ENCODE measurements at places on chromosomes 6 and 20.

DNA sequence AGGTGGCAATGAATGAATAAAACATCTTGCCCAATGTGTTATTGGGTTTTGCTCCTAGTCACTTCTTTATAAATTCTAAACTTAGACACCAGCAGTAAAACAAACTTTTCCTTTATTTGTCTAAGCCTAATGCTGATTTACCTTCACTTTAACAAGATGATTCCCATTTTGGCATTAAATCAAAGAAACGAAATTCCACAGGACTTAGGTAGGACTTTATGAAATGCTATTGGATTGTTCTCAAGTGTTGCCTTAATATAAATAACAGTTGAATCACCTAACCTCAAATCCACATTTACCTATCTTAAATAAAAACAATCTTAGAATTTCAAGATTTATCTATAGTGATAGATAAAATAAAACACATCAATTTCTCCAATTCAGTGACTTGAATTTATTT, 831.8 kb downstream of the EPHA7 start:
- no peak for DNase-seq

DNA sequence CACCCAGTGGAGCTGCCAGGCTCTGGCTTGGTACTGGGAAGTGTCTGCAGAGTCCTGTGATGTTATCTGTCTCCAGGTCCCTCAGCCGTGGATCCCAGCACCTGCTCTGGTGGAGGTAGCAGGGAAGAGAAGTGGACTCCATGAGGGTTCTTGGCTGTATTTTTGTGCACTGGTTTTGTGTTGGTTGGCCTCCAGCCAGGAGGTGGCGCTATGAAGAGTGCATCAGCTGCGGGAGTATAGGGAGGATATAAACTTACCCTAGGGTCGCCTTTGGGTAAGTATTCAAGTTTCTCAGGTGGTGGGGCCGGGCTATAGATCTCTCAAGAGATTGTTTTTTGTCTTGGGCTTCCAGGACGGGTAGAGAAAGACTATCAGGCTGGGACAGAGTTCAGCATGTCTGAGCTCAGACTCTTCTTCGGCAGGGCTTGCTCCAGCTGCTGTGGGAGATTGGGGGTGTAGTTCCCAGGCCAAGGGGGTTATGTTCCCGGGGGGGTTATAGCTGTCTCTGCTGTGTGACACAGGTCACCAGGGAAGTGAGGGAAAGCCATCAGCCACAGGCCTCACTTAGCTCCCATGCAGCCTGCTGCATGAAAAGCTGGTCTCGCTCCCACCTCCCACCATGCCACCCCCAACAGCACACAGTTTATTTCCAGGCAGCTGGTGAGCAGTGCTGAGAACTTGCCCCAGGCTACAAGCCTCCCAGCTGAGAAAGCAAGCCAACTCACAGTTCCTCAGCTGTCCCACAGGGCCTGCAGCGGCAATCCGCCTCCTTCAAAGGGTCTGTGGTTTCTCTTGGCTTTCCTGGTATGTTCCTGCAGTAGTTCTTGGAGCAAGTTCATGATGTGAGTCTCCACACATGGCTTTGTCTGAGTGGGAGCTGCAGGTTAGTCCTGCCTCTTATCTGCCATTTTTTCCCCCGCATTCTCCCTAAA, 115.7 kb downstream of the AIG1 start:
- no peak for DNase-seq

GRCh38 chr6:71481801-71482200, 193.2 kb downstream of the OGFRL1 start:
- DNase-seq = no peak

DNA sequence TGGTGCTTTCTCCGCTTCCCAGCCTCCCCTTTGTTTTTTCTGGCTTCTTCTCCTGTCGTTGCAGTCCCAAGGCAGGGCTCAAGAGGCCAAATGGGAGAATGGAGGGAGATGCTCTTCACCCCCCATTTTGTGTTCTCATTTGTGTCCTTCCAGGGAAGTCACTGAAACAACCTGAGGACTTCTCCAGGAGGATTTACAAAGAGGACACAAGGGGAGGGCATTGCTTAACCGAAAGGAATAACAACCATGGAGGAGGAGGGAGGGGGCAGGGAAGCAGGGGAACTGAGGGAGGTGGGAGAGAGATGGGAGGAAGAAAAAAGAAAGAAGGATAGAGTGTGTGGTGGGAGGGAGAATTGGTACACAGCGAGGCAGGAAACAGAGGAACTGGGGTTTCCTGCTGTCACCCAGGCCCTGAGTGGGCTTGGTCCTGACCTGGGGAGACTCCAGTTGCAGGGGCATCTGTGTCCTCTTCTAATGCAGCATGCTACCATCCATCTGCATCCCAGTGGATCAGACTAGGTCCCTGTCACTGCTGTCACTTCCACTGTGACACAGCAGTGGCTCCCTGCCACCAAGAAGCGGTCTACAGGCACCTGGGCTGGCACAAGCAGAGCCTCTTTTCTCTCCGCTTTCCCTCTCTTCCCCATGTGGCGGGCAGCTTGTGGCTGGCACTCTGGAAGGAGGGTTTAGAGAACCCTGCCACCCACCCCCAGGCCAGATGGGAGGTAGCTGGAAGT, 17.1 kb upstream of the MLN start:
- no peak for DNase-seq

DNA sequence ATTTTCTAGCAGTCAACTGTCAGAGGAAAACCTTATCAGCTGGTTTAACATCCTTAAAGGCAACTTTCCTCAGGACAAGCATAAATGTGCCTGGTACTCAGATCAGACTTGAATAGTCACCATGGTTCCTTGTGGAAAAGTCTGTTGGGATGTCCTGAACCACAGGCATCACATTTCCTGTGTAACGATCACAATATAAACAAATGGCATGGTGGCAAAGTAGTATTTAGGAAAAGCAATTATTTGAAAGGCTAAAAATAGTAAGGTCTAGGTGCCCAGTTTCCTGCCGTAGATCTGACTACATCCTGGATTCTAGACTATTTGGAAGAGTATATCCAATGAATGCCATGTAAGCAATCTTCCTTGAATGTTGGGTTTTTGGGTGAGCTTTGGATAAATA, 271.9 kb upstream of the AGPAT4 start:
- DNase-seq = no peak

GRCh38 chr6:81933608-81934051, 181.1 kb upstream of the TENT5A start:
- no peak for DNase-seq

DNA sequence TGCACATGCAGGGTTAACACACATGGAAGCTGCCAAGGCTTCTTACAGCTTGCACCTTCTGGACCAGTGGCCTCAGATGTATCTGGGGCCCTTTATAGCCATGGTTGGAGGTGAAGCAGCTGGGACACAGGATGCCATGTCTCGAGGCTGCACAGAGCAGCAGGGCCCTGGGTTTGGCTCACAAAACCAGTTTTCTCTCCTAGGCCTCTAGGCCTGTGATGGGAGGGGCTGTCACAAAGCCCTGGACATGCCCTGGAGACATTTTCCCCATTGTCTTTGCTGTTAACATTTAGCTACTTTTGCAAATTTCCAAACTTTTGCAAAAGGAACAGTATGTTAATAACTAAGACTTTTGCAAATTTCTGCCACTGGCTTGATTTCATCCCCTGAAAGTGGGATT, 18.2 kb upstream of the GSTA1 start:
- no peak for DNase-seq

GRCh38 chr6:157548635-157549467, 167.9 kb downstream of the ZDHHC14 start:
- no peak for DNase-seq

GRCh38 chr6:120826253-120826652, 508.0 kb downstream of the TBC1D32 start:
- no peak for DNase-seq

DNA sequence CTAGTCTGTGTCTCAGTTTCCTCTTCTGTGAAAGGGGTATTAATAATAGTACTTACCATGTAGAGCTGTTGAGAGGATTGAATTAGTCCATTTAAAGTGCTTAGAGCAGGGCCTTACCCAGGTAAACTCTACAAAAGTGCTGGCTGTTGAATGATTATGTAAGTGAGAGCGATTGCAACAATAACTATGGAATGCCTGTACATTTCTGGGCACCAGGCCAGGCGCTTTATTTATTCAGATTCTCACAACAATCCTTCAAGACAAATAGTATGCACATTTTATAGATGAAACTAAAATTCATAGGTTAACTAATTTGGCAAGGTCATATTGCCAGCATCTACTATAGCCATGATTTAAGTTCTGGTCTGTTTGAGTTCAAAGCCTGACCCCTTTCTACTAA, 78.3 kb upstream of the MMS22L start:
- DNase-seq = no peak

DNA sequence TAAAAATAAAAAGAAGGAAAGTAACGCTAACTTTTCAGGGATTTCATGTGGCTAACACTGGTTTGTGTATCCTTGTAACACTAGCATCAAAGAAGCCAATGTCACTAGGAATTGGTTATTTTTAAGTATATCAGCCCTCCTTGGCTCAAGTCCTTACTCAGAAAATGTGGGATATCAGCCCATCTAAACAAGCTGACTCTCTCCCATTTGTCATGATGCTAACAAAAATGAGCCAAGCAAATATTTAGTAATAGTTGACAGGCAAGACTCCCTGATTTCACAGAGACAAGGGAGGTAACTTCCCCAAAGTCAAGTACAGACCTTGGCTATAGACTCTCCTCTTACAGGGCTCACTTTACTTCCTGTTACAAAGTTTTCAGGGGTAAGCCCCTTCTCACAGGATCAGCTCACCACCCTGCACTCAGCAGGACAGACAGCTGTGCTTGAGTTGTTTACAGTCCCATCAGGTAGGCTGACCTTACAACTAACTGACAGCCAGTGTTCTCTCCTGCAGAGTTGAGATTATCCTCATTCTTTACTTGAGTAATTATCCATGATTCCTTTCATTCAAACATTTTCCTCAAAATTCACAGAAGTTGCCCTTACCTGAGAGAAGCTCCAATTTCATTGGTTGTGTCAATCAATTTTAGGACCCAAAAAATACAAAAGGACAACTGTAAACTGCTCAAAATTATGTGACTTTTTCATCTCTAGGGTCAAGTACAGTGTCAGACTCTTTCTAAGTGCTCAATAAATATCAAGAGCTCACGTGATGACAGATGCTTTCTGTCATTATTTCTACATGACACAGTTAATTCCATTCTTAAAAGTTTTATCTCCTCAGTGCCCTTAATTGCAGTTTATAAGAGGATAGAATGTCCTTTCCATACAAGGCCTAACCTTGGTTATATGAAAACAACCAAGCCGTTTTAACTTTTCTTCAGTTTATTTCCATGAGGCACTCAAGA, 38.1 kb upstream of the BMP5 start:
- DNase-seq = no peak

DNA sequence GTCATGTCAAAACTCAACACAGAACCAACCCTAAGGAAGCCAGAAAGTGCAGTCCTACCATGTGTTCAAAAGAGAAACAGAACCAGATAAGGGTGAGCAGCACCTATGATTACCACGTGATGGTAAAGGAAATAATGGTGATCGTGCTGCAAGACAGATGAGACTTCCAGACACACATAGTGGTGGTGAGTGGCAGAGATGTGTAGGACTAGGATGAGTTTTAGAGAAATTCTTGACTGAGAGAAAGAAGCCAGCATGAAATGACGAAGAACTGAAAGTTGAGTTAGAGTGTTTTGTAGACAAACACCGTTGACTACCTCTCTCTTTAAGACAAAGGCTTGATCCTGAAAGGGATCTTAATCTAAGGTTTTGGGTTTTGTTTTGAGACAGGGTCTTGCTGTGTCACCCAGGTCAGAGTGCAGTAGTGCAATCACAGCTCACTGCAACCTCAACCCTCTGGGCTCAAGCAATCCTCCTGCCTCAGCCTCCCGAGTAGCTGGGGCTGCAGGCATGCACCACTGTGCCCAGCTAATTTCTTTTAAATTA, 10.6 kb upstream of the BTBD9 start:
- no peak for DNase-seq

DNA sequence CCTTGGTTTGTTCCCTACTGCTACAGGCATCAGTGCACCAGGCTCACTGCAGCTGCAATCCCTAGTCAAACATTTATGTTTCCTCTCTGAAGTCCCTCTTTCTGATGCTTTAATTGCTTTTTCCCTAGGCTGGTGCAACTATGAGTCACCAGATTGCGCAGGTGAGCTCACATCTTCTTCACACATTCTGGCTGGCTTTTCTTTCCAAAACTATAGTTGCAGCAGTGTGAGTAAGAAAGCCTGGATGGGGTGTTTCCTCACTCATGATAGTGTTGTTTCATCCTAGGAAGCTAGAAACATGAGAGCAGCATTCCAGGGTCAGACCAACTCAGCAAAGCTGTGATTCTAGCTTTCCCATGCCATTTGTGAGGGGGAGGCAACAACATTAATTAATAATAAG, 296.4 kb downstream of the PAX1 start:
- DNase-seq = no peak

DNA sequence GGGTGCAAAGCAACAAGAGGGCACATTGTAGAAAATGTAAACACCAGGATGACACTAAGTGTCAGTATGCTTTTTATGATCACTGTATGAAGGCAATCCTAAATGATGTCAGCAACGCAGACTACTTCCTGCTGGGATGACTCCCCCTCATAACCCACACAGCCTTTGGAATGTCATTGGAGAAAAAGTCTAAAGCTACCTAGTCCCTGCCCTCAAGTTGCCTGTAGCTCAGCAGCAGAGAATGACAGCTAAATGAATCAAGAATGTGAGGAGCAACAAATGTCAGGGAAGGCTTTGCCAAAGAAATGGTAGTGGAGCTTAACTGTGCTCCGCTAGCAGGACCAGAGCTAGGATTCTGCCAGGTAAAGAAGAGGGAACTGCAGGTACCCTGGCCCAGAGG, 555.6 kb downstream of the CD83 start:
- no peak for DNase-seq

GRCh38 chr6:169157197-169158148, 96.2 kb downstream of the THBS2 start:
- no peak for DNase-seq

GRCh38 chr6:11374036-11375010, 141.9 kb upstream of the NEDD9 start:
- DNase-seq = no peak

DNA sequence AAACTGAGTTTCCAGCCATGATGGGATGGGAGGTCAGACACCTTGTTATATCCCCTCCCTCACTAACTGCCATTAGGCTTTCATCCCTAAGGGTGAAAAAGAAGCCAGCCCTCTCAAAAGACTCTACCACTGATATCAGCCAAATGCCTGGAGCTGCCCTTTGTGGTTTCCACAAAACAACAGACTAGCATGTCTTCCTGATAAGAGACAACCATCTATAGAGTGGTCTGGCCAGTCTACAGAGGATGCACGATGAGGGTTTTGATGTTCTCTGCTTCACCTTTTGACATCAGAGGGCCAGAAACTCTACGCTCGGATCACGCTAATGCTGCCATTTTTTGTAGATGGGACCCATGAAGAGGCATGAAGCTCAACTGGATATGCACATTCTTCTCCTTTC, 61.7 kb upstream of the ARHGAP18 start:
- no peak for DNase-seq

GRCh38 chr20:41185013-41185757, 47.8 kb downstream of the PLCG1 start:
- DNase-seq = no peak

GRCh38 chr20:38875175-38875993, 50.8 kb upstream of the FAM83D start:
- DNase-seq = no peak

- DNase-seq = no peak
Observed at GRCh38 chr6:129631070-129631469, 78.9 kb downstream of the ARHGAP18 start.

- DNase-seq = no peak
Observed at GRCh38 chr20:43894491-43894890, 20.2 kb upstream of the TOX2 start.

All from stimulated activated CD4-positive, alpha-beta T cell treated with anti-CD3 and anti-CD28 coated beads, Interleukin-12 subunit alpha, Interleukin-12 subunit beta, amount 100 ng/mL, for 48 hours (primary cell).